ENCODE measurements at places on chromosomes 11 and 22.
A peak's percentile ranks its signal among the peaks of the same experiment; 100 is the strongest.

DNA sequence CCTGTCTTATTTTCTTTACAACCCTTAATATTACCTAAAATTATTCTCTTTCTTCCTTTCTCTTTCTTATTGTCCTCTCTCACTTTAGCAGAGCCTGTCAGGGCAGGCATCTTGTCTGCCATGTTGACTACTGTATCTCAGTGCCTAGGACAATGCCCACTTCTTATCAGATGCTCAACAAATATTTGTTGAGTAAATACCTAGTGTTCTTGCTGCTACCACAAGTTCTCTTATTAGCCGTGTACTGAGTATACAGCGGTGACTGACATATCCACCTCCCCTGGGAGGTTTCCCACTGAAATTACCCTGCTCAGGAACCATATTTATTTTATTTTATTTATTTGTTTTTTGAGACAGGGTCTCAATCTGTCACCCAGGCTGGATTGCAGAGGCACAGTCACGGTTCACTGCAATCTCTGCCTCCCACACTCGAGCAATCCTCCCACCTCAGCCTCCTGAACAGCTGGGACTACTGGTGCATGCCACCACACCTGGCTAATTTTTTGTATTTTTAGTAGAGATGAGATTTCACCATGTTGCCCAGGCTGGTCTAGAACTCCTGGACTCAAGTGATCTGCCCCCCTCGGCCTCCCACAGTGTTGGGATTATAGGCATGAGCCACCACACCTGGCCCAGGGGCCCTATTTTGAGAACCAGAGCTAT lies 6.7 kb downstream of the HPX start:
- no peak for DNase-seq

DNA sequence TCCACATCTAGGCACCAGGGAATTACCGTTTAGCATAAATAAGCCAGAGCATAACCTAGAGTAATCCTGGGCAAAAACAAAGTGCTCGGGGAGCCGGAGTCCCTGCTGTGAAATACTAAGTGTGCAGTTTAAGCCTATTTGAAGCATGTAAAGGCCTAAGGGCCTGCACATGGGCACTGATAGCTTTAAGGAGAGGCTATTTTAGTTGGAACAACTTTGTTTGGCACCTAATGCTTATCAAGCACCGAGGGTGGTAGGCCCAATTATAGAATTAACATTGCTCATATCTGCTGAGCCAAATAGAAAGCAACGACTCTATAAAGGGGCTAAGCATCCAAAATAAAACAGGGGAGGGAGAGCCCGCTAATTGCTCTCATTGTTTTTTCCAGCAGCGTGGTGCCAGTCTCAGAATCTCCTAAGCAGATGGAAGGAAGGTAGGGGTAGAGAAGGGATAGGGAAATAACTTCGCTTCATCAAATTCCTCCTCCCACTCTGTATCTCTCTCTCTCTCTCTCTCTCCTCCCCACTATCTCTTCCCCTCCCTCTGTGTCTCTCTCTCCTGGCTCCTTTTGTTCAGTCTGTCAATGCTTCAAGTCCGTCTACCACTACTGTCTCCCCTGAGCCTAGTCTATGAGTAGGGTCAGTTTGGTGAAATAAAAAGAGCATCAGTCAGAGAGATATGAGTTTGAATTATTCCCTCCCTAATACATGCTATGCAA lies 292.8 kb downstream of the NXPE2 start:
- DNase-seq: no peak

GRCh38 chr11:123176785-123177184 lies 18.3 kb downstream of the CLMP start:
- DNase-seq: no peak

DNA sequence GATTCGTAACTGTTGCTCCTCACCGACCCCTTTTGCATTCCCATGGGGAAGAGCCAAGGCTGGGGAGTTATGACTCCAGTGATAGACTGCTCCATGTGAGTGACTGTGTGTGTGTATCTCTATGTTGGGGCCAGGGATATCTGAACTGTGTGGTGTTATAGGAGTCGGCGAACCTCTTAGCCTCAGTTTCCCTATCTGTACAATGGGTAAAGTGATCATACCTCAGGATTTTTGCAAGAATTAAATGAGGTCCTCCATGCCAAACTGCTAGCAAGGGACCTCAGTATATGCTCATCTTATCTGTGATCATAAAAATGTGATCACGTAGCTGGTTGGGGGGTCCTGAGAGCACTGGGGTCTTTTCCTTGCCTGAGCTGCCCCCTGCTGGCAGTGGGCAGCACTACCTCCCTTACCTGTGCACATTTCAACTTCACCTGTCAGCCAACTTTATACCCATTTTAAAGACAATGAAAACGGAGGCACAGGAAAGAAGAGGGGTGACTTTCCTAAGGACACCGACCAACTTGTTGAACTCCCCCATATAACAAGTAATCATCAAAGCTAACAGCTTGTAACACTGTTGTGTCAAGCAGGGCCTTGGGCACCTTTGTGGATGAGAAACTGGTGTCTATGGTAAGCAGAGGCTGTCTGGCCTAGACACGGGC lies 1.4 kb upstream of the DPP3 start:
- DNase-seq: peak; percentile 39

DNA sequence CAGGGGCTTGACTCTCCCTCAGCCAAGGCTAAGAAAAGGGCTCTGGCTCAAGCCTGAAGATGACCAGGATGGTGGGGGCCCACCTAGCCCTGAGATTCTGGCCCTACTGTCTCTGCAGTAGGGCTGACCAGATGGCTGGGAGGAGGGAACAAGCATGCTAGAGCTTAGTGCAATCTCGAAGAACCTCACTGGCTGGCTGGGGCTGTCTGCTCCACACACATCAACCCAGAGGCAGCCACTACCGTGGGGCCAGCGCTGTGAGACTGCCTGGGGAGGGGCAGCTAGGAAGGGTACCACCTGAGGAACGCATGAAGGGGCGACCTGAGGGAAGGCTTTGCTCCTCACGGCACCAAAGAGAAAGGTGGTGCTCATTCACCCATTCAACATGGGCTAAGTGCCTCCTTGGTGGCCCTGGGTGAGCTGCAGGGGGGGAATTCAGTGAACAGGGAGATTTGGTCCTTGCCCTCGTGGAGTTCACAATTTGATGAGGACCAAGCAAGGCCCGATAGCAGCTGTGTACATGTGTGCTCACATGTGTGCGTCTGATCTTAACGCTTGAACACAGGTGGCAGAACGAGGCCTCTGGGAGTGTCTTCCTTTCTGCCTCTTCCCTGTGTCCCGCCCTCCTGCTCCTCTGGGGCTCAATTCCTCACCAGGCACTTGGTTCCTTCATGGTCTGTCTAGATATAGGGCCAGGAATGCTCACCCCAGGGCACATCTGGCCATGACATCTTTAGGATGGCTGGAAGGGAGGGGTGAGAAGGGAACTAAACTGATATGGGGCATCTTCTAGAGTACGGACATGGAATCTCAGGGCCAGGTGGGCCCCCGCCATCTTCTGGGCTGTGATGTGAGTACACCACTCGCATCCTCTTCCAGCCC lies 102.3 kb upstream of the PITPNB start:
- no peak for DNase-seq

GRCh38 chr22:31271026-31271425 lies 21.3 kb downstream of the PIK3IP1 start:
- no peak for DNase-seq

- no peak for DNase-seq
These were observed 106.4 kb upstream of the FGF3 start for GRCh38 chr11:69925366-69926196.

DNA sequence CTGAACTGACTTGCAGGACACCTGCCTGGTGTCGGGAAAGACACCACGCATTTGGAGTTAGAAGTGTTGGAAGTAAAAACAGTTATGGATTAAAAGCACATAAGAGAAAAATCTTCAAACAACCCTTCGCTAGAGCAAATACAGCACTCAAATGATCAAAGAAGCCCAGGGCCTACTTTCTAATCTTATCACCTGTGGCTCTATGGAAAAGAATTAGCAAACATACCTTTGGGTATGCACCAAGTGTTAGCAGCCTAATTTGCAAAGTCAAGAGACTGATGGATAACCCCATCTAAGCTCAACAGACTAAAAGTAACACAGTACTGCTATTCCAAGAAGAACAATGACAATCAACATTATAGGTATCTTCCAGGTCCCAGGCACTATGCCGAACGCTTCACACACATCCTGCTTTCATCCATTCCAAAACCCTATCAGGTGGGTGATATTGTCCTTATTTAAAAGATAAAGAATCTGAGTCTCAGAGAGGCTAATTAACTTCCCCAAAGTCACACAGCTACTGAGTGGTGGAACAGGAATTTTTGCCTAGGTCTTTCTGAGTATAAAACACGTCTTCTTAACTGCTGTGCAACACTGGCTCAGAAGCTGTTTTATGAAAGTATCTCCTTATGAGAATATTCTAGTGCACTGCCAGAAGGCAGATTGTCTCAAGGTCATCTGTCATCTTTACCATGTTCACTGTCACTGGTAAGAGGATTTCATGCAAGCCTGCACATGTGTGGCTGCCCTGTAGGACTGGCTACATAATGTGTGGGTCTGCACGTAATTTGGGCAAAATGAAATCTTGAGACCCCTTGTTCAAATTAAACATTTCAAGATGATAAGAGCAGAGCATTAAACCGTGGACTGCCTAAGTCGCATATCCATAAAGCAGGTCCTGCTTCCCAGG lies 16.4 kb downstream of the SLC1A2 start:
- DNase-seq: no peak

DNA sequence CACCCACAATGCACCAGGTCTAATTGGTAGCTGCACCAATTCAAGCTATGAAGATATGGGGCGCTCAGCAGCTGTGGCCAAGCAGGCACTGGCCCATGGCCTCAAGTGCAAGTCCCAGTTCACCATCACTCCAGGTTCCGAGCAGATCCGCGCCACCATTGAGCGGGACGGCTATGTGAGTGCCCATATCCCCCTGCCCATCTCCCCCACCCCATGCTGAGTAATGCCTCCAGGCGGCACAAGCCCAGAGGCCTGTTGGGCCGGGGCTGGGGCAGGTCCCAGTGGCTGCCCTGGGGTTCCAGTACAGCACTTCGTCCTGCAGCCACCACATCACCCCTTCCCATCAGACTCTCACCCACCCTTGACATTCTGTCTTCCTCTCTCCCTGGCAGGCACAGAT lies 21.5 kb downstream of the POLR3H start:
- no peak for DNase-seq

- no peak for DNase-seq
These were observed 953 bp upstream of the LRP5 start for GRCh38 chr11:68311160-68312116.

- no peak for DNase-seq
These were observed 24.1 kb upstream of the TSKU start for GRCh38 chr11:76759092-76759491.

- DNase-seq: no peak
These were observed 5.4 kb upstream of the POU2AF1 start for GRCh38 chr11:111384494-111384893.

GRCh38 chr11:79198203-79198897 lies 242.5 kb downstream of the TENM4 start:
- DNase-seq: no peak

GRCh38 chr11:110173811-110174644 lies 80.8 kb downstream of the ZC3H12C start:
- DNase-seq: peak; percentile 51

GRCh38 chr11:123137431-123138224 lies 57.4 kb downstream of the CLMP start:
- DNase-seq: no peak

DNA sequence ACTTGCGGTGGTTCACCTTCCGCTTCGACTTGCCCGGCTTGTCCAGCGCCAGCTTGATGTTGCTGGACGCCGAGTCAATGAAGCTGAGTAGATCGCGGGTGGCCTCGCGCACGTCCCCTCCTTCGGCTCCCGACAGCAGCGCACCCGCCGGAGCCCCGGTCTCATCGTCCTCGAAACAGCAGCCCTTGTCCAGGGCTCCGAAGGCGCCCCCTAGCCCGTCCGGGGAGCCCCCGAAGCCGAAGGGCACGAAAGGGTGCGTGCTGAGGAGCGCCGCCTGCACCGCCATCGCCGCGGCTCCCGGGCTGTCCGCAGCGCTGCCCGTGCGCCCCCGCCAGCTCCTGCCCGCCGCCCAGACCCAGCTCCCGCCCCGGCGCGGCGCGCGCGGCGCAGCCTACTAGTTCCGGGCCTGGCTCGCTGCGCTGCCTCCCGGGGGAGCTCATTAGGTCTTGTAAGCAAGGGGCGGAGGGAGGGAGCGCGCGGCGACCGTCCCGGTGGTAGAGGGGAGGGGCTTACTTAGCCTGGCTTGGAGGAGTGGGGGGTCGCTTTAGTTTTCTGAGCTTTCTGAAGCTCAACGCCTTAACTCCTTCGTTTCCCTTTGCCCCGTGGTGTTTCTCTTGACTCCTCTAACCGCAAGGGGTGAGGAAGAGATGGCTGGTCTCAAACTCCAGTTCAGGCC lies at the start of gene FAM181B:
FAM181B (minus strand) TSS at position 421 of the 676 bp plus-strand sequence; CDS start at position 286, 135 bp downstream.
- DNase-seq: no peak

GRCh38 chr11:65493367-65494176 lies 5.3 kb upstream of the MALAT1 start:
- DNase-seq: no peak

GRCh38 chr22:43473031-43473430 lies 61.2 kb downstream of the MPPED1 start:
- DNase-seq: no peak

GRCh38 chr22:30004101-30004500 lies 76.2 kb upstream of the HORMAD2 start:
- no peak for DNase-seq

- DNase-seq: no peak
These were observed 58.0 kb downstream of the CADM1 start for GRCh38 chr11:115446214-115446613.

- no peak for DNase-seq
These were observed 265.5 kb upstream of the ISX start for GRCh38 chr22:34800260-34800980.

DNA sequence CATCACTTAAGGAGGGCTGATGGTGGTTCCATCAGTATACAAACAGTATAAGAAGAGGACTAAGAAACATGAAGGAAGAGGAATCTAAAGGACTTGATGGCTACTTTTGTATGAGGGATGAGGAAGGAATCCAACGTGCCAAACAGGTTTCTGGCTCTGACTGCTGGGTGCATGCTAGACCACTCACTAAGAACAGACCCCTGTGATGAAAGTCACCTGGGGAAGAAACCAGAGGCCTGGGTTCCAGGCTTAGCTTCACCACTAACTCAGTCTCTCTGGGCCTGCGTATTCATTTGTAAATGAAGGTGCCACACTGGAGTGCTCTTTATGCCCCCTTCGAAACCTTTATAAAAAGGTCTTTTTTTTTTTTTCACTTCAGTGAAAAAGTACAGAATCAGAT lies 55.1 kb downstream of the AAMDC start:
- no peak for DNase-seq

DNA sequence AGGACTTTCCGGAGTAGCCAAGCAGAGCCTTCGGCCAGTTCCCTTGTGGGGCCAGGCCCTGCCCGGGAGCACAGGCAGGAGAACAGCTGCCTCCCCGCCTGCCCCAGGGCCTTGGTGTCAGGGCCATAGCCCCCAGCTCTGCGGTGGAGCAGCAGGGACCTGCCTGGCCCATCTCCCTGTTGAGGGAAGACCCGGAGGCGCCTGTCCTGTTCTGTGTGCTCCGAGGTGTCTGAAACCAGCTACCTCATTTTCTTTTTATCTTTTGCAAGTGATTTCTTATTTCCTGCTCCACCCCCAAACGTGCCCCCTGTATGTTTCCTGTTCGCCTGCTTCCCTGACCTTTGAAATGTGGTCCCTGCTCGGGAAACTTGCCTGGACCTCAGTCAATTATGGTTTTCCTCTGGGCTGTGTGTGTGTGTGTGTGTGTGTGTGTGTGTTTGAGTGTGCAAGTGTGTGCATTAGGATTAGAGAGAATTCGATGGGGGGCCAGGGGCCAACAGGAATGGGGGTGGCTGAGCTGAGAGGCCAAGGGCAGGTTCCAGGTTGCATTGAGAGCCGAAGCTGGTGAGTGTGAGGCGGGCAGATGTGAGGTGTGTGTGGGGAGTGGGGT lies 19.1 kb downstream of the LRP5 start:
- no peak for DNase-seq

GRCh38 chr11:60170566-60170965 lies 12.3 kb downstream of the MS4A6A start:
- DNase-seq: no peak

Data from CD4-positive, alpha-beta T cell treated with Interleukin-15 for 4 hours (primary cell).